Dermis microvascular lymphatic vessel endothelial cell (primary cell): ENCODE measurements at places on chromosomes 4 and X. TPM values are rescaled to one million over a fixed set of nuclear protein-coding genes. Genes with fewer than 3 reads are reported as not detected.

Gene PPP1R2C
- total RNA-seq, result not detected in 2 replicates

Gene PRICKLE3
- 3.0 and 4.4 TPM in 2 replicates for total RNA-seq

DNA sequence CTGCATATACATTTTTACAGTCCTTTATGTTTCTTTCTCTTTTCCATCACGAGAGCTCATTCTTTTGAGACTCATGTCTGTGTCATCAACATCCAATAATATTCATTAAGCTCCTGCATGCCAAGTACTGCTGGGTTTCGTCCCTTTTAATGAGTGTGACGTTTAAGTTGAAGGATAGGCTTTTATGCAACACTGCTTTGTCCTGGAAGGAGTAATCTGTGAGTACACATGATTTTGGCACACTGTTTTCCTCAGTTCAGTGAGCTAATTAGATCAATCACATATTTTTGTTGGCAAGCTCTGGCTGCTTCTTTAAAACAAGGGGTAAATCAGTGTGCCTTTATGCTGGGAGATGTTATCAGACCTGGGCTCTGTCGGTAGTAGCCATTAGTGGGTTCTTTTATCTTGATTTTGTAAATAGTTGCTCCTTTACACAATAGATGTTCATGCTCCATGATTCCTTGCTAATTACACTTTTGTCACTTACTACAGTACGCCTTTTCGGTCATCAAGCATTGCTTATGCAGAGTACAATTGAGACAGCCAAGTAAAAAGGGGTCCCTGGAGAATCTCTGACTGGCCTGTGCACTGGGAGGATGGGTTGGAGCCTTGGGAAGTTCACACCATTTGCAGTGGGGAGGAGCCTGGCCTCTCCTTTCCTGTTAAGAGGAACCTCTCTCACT lies 132.6 kb downstream of the FHIP1A start:
- no peak for DNase-seq

GRCh38 chr4:185532795-185533324 lies 2.4 kb downstream of the PDLIM3 start:
- DNase-seq, result no peak

GRCh38 chrX:31508338-31508737 lies 436.5 kb upstream of the FTHL17 start:
- DNase-seq, result no peak

DNA sequence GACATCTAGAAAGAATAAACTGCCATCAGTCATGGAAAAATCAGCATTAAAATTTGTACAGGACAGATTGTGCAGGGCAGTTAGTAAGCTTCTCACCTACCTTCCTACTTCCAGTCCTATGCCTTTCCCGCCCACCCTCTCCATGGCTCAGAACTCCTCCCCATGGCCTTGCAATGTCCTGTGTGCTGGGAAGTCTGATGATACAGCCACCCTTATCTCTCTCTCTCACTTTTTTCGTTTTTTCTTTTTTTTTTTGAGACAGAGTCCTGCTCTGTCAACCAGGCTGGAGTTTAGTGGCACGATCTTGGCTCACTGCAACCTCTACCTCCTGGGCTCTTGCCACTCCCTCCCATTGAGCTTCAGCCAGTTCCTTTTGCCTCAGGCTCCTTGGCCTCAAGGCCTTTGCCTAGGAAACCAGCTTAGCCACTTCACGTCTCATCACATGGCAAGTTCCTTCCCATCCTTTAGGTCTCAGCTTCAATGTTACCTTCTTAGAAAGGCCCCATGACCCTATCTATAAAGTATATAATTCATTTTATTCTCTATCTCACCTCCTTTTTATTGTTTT lies 259.7 kb downstream of the NKX6-1 start:
- DNase-seq, result no peak

- DNase-seq, result no peak
Measured at GRCh38 chrX:142998447-142999198, 27.1 kb upstream of the SPANXN4 start.
